ENCODE measurements at places on chromosomes 11 and 22.
A peak's percentile ranks its signal among the peaks of the same experiment; 100 is the strongest.

GRCh38 chr11:107695446-107695845 lies 16.4 kb downstream of the SLN start:
- H3K27me3 ChIP-seq: peaks cover 16% of the 10 kb centered on the region
- H3K27ac ChIP-seq: no peak overlapping the region
- DNase-seq: no peak

DNA sequence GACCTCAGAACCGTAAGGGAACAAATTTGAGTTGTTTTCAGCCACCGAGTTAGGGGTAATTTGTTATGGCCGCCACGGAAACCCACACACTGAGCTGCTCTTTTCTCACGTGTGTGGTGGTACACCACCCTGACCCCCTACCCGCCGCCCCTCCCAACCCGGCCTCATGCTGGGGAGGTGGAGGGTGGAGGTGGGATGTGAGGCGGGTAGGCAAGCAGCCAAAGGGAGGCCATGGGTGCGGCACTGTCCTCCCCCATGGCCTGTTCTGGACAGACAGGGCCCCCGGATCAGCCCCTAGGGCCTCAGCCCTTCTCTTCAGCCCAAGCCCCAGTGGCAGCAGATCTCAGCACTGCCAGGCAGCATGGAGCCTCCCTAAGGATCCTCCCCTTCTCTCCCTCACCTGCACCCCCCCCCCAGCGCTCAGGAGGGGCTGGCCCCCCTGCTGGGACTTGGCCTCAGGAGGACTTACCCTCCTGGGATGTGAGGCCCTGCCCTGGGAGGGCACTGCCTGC lies 7.9 kb downstream of the PRR5 start:
- H3K27me3 ChIP-seq: no peaks in the 10 kb centered on the region
- H3K4me1 ChIP-seq: peaks cover 11% of the 10 kb centered on the region
- H3K36me3 ChIP-seq: no peaks in the 10 kb centered on the region
- H3K4me3 ChIP-seq: no peak overlapping the region

GRCh38 chr11:26558190-26558589 lies 13.9 kb downstream of the MUC15 start:
- no peaks in the 10 kb centered on the region for H3K36me3 ChIP-seq
- H3K27me3 ChIP-seq: no peaks in the 10 kb centered on the region
- H3K4me1 ChIP-seq: peaks cover 4% of the 10 kb centered on the region
- no peak for DNase-seq
- no peak overlapping the region for H3K27ac ChIP-seq

- DNase-seq: no peak
- H3K4me1 ChIP-seq: peaks cover 58% of the 10 kb centered on the region
- H3K36me3 ChIP-seq: peaks cover 9% of the 10 kb centered on the region
- H3K4me3 ChIP-seq: peak overlapping the region; percentile 46
Observed at GRCh38 chr11:34341931-34342533, 15.8 kb downstream of the ABTB2 start.

- peaks cover 3% of the 10 kb centered on the region for H3K27me3 ChIP-seq
- H3K4me1 ChIP-seq: no peaks in the 10 kb centered on the region
- H3K4me3 ChIP-seq: no peak overlapping the region
- no peak overlapping the region for H3K27ac ChIP-seq
- H3K36me3 ChIP-seq: no peaks in the 10 kb centered on the region
Observed at GRCh38 chr11:13166036-13166435, 111.6 kb upstream of the BMAL1 start.

- no peaks in the 10 kb centered on the region for H3K36me3 ChIP-seq
- no peak overlapping the region for H3K27ac ChIP-seq
- no peak for DNase-seq
- peaks cover 36% of the 10 kb centered on the region for H3K27me3 ChIP-seq
Observed at GRCh38 chr22:27540247-27540646, 261.3 kb downstream of the MN1 start.

GRCh38 chr11:14857621-14858020 lies 34.4 kb downstream of the CYP2R1 start:
- H3K27ac ChIP-seq: no peak overlapping the region
- peaks cover 3% of the 10 kb centered on the region for H3K36me3 ChIP-seq
- DNase-seq: no peak
- H3K4me1 ChIP-seq: peaks cover 10% of the 10 kb centered on the region

DNA sequence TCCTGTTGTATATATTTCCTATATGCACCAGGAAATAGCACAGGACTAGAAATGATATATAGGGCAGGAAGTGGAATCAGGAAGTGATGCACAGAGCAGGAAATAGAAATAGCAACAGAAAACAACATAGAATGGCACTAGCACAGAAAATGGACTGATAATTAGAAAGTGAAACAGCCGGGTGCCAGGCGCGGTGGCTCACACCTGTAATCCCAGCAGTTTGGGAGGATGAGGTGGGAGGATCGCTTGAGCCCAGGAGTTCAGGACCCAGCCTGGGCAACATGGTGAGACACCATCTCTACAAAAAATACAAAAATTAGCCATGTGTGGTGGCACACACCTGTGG lies 10.0 kb upstream of the RELT start:
- H3K27me3 ChIP-seq: no peaks in the 10 kb centered on the region
- H3K36me3 ChIP-seq: peaks cover 11% of the 10 kb centered on the region
- no peak overlapping the region for H3K27ac ChIP-seq
- no peak overlapping the region for H3K4me3 ChIP-seq
- H3K4me1 ChIP-seq: peaks cover 5% of the 10 kb centered on the region

DNA sequence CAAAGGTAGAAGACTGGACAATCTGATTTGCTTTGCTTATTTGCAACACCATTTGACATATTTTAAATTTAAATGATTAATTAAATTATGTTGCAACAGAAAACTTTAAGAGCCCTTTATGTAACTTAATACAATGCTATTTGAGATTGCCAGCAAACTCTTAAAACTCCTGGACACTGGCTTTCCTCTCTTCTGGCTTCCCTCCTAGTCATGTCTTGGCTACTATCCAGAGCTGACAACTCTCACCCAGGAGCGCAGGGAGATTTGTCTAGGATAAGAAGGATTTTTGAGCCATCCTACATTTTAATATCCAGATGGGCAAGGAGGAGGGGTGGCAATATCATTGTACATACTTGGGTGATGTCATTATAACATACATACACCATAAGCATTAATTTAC lies 134.3 kb downstream of the ELP4 start:
- H3K4me3 ChIP-seq: no peak overlapping the region
- no peaks in the 10 kb centered on the region for H3K36me3 ChIP-seq
- no peak overlapping the region for H3K27ac ChIP-seq
- H3K27me3 ChIP-seq: no peaks in the 10 kb centered on the region

Measured in type B pancreatic cell (in vitro differentiated cells).